ENCODE measurements at places on chromosomes 5 and 9.

DNA sequence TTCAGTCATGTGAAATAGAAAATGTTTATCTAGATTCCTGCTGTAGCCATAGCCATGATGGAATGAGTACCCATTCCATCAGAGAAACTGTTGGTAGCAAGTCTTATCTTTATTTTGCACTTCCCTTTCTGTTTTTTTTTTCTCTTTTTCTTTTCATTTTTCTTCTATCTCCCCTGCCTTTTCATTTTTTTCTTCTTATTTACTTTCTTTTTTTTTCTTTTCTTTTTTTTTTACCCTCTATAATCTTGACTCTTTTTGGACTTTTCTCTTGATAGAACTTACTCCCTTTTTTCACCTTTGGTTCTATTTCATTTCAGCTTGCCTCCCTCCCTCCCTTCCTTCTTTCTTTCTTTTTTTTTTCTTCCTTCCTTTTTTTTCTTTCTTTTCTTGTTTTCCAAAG is 15.4 kb downstream of the SLC25A46 start:
- no peak for DNase-seq

DNA sequence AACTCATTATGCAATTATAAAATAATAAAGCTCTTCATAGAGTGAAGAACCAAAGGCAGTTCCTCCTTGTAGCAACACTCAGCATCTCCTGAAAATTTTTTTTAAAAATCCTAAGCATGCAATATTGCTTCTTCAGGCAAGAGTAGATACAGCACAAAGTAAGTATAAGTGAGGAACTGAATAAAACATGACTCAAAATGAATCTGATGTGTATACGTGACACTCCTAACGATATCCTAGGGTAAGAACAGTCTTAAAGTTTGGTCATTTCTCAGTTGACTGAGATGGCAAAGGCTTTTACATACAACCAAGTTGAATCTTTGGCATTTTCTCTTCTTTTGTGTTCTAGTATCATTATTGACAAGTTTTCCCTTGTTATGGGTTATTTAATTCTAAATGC is 41.1 kb upstream of the AOPEP start:
- no peak for DNase-seq

DNA sequence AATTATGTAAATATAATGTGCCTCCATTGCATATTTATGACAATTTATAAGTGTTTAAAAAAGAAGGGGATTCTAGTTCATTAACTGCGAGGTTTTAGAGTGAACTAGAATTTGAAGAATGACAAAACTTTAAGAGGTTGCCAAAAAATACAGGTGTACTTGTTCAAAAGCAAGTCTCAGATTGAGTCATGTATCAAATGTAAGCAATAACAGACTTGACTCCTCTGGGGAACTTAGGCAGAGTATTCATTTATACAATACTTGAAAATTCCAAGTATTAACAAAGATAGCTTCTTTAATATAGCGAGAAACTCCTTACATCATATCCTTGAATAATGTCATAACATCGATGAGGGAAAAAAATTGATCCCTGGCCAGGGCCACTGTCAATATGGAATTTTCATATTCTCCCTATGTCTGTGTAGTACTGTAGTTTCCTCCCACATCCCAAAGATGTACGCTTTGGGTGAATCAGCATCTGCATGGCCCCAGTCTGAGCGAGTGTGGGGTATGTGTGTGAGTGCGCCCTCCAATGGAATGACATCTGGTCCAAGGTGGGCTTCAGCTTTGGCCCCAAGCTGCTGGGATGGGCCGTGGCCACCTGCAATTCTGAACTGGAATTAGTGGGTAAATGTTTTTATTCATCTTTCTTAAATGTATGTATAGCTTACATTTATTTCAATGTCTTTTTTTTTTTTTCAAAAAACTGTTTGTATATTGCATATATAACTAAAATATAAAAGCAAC is 70.1 kb downstream of the RIC1 start:
- no peak for DNase-seq

- DNase-seq: no peak
These were observed 405.4 kb downstream of the ZSWIM6 start for GRCh38 chr5:61737301-61737963.

GRCh38 chr5:128038643-128039042 is 44.9 kb upstream of the SLC12A2 start:
- no peak for DNase-seq

DNA sequence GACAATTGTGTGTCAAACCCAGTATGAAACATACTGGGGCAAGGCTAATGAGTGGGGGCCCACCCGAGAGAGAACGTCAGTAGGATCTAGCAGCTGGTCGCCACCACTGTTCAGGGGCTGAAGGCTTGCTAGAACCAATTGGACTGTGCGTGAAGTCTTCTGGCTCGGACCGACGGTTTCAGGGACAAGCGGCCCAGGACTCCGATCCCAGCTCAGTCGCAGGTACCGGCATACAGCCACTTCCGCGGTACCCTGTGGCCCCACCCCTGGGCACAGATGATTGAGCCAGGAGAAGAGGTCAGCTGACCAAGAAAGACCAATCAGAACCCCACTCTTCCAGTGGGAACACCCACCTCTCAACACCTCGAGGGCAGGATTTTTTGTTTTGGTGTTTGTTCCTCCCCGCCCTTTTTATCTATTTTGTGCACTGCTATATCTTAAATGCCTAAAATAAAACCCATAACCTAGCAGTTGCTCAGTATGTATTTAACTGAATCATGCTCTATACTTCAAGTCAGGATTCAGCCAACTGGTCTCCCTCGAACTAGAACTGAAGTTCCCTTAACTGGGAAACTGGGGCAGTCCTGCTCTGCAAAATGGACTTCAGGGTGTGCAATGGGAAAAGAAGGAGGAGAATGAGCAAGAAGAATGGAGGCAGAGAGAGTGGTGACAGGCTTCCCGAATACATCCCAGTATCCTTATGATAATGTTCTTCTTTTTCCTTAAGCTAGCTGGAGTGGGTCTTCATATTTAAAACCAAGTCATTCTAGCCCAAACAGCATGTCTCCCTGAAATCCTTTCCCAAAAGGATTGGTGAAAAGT is 21.1 kb upstream of the CPEB4 start:
- DNase-seq: no peak

DNA sequence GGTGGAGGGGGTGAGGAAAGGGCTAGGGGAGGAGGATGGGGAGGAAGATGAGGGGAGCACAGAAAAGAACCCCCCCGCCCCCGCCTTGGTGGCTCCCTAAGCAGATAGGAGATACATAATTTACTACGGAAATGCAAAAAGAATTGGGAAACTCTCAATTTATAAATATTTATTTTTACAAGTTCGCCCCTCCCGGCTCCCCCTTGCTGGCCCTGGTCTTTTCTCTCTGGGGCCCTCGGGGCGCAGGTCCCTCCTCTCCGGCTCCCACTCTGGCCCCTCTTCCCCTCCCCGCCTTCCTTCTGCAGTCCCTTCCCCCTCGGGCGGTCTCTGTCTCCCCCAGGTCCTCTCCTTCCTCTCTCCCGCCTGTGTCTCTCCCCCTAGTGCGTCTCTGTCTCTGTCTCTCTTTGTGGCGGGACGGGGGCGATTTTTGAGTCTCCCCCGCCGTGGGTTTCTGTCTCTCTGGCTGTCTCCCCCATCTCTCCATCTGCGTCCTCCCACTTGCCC is 173.6 kb upstream of the IER5L start:
- no peak for DNase-seq

DNA sequence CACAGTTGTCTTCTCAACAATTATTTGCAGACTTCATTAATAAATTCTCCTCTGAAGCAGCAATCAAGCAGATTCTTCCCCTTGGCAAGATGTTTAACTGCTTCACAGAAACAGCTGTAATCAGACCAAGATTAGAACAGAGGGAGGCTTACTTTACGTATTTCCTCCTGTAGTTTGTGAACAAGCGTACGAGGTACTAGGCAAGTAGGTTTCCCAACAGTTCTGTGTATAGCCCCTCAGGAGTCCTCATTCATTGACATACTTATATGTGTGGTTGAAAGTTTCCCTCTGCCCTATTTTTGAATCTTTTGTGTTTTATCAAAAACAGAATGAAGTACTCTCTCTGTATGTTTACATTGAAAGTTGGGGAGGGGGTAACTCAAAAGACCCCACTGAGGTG is 128.0 kb downstream of the SPATA31D1 start:
- no peak for DNase-seq

DNA sequence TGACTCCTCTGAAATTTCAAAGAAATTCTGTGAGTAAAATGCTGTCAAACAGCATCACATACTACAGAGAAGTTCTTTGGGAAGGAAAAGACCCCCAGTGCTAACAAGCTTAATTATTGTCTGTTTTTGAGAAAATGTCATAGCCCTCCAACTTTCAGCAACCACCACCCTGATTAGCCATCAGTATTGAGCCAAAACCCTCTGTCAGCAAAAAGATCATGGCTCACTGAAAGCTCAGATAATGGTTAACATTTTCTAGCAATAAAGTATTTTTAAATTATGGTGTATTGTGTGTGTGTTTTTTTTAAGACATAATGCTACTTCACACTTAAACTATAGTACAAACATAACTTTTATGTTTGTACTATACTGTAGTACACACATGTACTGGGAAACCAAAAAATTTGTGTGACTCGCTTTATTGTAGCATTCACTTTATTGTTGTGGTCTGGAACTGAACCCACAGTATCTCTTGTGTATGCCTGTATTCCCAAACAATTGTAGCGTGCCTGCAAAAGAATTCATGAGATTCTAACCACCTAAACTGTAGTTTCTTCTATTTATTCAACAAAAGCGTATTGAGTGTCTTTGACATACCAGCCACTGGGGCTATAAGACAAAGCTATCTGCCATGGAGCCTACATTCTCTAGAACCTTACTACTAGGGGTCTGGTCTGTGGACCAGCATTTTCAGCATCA is 31.6 kb downstream of the TLE4 start:
- DNase-seq: no peak
